ENCODE measurements at places on chromosomes 4 and X. TPM values are rescaled to one million over a fixed set of nuclear protein-coding genes. Genes with fewer than 3 reads are reported as not detected.

GRCh38 chr4:183541752-183542040, 36.8 kb downstream of the ING2 start:
- DNase-seq: no peak

GAB3 gene
- total RNA-seq: 1.4 TPM

DNA sequence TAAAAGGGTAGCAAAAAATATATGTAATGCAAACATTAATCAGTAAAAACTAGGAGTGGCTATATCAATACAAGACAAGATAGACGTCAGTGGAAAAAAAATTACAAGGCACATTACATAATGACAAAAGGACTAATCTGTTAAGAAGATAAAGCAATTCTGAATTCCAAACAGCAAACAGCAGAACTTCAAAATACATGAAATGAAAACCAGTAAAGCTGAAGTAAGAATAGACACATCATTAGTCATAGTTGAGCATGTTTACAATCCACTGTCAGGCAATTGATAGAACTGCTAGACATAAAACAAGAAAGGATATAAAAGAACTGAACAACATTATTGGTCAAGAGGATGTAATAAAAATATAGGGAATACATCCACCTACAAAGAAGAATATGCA, 12.2 kb downstream of the SULT1B1 start:
- no peak for DNase-seq

DNA sequence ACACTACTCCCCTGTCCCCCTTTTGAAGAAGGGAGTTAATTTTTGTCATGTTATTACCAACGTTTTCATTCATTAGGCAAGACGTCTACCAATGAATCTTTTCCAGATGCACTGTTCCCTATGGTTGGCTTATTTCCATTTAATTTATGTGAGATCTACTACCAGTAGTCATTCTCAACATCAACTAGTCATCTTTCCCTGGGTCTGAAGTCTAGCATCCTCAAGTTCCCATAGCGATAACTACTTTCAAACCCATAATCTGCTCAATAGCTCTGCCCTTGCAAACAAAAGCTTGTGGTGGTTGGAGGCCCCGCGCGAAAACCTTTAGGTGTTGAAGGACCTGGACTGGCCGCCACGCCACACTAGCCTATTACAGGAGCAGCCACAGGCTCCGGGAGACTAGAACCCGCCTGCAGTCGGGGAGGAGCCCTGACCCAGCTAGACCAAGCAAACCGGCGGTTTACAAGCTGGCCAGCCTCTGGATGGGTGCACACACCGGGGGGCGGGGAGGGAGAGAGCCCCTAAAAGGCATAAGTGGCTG, 746 bp downstream of the PPAT start:
- DNase-seq: no peak

DNA sequence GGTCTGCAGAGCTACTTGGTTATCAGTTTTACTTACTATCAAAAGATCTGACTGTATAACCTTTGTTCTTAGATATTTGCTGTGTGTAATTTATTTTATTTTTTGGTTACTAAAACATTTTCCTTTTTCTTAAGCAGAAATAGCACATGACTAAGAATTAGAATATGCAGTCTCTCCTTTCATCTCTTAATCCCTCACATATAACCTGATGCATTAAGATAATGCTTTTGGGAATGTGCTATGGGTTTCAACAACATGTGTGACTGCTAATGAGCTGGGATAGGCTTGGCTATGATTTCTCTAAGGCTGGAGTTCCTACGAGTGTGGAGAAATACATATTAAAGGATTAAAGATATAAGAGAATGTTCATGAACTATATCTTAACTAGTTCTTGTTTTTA, 41.5 kb downstream of the SHROOM3 start:
- no peak for DNase-seq

Data from psoas muscle (tissue), 8 donors.